ENCODE measurements at places on chromosomes 13 and 19. TPM values are rescaled to one million over a fixed set of nuclear protein-coding genes. Genes with fewer than 3 reads are reported as not detected.

DNA sequence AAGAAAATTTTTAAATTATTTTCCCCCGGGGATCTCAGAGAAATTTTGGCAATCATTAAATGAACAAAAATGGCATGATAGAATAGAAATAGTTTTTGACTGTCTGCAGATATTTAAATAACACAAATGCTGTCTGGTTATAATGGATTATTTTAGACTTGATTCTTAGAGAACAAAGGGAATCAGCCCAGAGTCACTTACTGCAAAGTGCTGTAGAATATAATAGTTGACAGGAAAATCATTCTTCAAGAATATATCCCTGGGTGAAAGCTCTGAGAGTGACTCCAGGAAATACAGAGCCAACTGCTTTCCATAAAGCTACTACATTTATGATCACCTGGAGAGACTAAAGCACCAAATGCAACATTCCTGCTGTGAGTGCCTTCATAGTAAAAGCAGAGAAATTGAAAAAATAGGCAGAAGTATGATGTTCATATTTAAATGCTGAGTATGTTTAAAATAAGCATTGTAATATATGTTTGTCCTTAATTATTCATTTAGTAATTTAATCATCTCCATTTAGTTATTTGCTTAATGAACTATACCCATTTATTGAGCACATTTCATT is 1765.8 kb downstream of the SLITRK1 start:
- no peaks in the 10 kb centered on the region for H3K4me1 ChIP-seq
- DNase-seq: no peak
- no peaks in the 10 kb centered on the region for H3K27me3 ChIP-seq
- no peaks in the 10 kb centered on the region for H3K36me3 ChIP-seq
- no peak overlapping the region for H3K4me3 ChIP-seq

Gene HIPK4
- 0.29 TPM for total RNA-seq

Gene ZNF577
- 21.3 TPM for total RNA-seq

DNA sequence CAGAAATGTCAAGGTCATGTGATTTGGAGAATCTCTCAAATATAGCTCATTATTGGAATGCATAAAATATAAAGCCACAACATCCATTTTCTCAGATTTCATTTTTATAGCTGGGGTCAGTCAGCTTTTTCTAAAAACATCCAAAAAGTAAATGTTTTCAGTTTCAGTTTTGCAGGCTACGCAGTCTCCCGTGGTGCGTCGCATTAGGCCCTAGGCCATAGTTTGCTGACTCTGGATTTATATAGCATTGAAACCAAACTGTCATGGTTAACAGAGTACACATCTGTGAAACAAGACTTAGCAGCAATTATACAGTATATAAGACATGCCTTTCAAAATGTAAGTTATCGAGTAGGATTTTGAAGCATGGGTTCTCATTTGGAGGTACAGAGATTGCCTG is 140.0 kb downstream of the IRS2 start:
- peak overlapping the region; percentile 3 for H3K4me3 ChIP-seq
- H3K36me3 ChIP-seq: no peaks in the 10 kb centered on the region
- H3K27ac ChIP-seq: peak overlapping the region; percentile 90
- peaks cover 37% of the 10 kb centered on the region for H3K4me1 ChIP-seq
- no peak for DNase-seq

Gene TIMM13
- total RNA-seq: 108 TPM

GRCh38 chr19:49497047-49497788 is 984 bp downstream of the RPS11 start:
- peak overlapping the region; percentile 97 for H3K27ac ChIP-seq
- peak overlapping the region; percentile 97 for H3K4me3 ChIP-seq
- no peak for DNase-seq
- H3K4me1 ChIP-seq: peaks cover 14% of the 10 kb centered on the region
- no peaks in the 10 kb centered on the region for H3K27me3 ChIP-seq

DNA sequence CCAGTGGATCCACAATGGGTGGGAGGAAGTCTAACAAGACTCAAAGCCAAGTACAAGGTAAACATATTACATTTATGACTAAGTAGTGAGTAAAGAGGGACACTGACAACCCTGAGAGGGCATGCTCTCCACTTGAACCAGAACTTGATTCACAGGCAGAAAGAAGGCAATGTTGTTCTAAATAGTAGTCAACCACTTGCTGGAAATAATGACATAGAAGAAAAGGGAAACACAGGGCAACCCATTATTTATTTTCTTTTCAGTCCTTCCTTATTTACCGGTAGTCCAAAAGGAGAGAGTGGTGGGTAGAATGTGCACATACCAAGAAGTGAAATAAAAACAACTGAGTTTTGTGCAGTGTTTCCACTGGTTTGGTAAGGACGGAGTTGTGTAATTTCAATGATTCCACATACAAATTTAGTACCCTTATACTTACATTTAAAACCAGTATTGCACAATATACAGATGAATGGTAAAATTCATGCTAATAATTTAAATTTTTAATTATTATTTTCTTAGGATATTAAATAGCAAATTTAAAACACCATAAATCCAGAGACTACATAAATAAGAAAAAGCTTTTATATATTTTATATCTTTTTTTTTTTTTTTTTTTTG is 65.9 kb downstream of the ENOX1 start:
- no peaks in the 10 kb centered on the region for H3K27me3 ChIP-seq
- H3K4me3 ChIP-seq: no peak overlapping the region
- peaks cover 12% of the 10 kb centered on the region for H3K4me1 ChIP-seq
- no peak for DNase-seq

Gene FFAR3
- not detected for total RNA-seq

Gene TRPM4
- 28.7 TPM for total RNA-seq

Gene RHPN2
- total RNA-seq: 4.0 TPM

DNA sequence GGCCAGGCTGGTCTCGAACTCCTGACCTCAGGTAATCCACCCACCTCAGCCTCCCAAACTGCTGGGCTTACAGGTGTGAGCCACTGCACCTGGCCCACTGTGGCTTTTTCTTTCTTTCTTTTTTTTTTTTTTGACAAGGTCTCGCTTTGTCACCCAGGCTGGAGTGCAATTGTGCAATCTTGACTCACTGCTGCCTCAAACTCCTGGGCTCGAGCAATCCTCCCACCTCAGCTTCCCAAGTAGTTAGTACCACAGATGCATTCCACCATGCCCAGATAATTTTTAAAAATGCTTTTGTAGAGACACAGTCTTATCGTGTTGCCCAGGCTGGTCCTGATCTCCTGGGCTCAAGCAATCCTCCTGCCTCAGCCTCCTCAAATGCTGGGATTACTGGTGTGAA is 12.1 kb upstream of the FCGBP start:
- no peaks in the 10 kb centered on the region for H3K27me3 ChIP-seq
- H3K36me3 ChIP-seq: no peaks in the 10 kb centered on the region
- DNase-seq: peak; percentile 44
- no peak overlapping the region for H3K27ac ChIP-seq
- H3K4me3 ChIP-seq: no peak overlapping the region

DNA sequence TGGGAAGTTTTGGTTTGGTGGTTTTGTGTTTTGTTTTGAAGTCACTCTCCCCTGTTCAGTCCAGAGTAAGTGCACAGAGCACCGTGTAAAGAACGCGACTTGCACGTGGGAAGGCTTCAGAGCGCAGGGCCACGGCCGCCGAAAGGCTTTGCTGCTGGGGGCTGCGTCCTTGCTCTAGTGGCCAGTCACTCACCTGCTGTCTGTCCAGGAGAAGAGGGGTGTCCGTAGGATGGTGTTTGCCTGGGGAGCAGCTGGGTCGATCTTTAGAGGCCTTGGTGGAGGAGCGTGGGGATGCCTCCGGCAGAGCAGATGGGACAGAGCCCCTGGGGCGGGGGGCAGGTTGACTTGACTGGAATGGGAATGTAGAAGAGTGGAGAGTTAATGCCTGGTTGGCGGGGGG is 116.6 kb upstream of the MCF2L start:
- H3K36me3 ChIP-seq: peaks cover 6% of the 10 kb centered on the region
- H3K4me1 ChIP-seq: peaks cover 4% of the 10 kb centered on the region
- no peak overlapping the region for H3K4me3 ChIP-seq
- H3K27ac ChIP-seq: no peak overlapping the region

GRCh38 chr19:54665530-54665929 is 2.7 kb downstream of the LILRB4 start:
- H3K27ac ChIP-seq: no peak overlapping the region
- no peak for DNase-seq
- H3K27me3 ChIP-seq: no peaks in the 10 kb centered on the region

- H3K27ac ChIP-seq: no peak overlapping the region
- DNase-seq: no peak
- H3K27me3 ChIP-seq: no peaks in the 10 kb centered on the region
- no peak overlapping the region for H3K4me3 ChIP-seq
- H3K4me1 ChIP-seq: no peaks in the 10 kb centered on the region
- H3K36me3 ChIP-seq: no peaks in the 10 kb centered on the region
Observed at GRCh38 chr13:54563286-54563685, 1534.7 kb downstream of the OLFM4 start.

GRCh38 chr19:38211766-38212165 is 12.3 kb downstream of the DPF1 start:
- H3K4me1 ChIP-seq: peaks cover 20% of the 10 kb centered on the region
- no peak for DNase-seq
- no peaks in the 10 kb centered on the region for H3K36me3 ChIP-seq
- H3K27me3 ChIP-seq: peaks cover 8% of the 10 kb centered on the region

Gene CDADC1
- total RNA-seq: 8.4 TPM

DNA sequence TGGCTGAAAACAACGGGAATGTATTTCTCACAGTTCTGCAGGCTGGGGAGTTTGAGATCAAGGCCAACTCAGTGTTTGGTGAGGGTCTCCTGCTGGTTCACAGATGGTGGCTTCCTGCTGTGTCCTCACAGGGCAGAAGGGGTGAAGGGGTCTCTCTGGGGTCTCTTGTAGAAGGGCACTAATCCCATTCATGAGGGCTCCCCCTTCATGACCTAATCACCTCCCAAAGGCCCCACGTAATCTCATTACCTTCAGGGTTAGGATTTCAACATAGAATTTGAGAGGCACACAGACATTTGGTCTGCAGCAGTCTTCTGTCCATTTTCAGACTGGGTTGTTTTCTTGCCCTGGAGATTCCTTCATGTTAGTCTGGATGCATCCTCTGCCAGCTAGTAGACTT is 11.6 kb downstream of the ZNF444 start:
- H3K4me1 ChIP-seq: peaks cover 12% of the 10 kb centered on the region
- peaks cover 24% of the 10 kb centered on the region for H3K36me3 ChIP-seq
- no peaks in the 10 kb centered on the region for H3K27me3 ChIP-seq
- H3K27ac ChIP-seq: no peak overlapping the region
- H3K4me3 ChIP-seq: no peak overlapping the region
- no peak for DNase-seq

GRCh38 chr13:78341032-78341431 is 262.3 kb downstream of the POU4F1 start:
- H3K27ac ChIP-seq: no peak overlapping the region
- H3K4me1 ChIP-seq: no peaks in the 10 kb centered on the region
- no peak for DNase-seq
- no peaks in the 10 kb centered on the region for H3K27me3 ChIP-seq

DNA sequence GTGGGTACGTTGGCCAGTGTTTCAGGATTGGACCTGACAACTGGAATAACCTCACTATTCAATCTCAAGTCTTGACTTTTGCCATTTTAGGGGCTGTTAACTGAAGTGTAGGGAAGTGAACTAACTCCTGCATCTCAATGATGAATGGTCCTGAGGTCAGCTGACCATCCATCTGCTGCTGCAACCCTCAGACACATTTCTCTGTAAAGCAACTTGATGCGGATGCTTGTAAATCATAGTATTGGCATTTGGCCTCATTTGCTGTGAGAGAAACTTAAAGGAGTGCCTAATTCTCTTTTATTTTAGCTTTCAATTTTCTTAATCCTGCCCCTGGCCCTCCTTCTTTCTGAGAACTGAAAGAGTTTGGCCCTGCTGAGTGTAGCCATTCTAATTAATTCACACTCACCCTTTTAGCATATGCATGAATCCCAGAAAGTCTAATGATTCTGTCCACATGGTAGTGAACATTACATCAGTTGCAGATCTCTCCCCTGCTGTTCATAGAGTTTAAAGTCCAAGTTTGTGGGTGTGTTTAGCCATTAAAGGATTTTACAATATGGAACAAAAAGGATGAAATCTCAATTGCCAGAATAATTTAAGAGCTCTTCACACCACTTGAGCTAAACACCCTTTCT is 1531.4 kb upstream of the SLC10A2 start:
- peaks cover 2% of the 10 kb centered on the region for H3K27me3 ChIP-seq
- no peak overlapping the region for H3K27ac ChIP-seq
- no peak overlapping the region for H3K4me3 ChIP-seq
- no peak for DNase-seq
- no peaks in the 10 kb centered on the region for H3K36me3 ChIP-seq

Gene OCEL1
- total RNA-seq: 28.5 TPM

GRCh38 chr19:42105368-42105767 is 26.9 kb downstream of the POU2F2 start:
- no peaks in the 10 kb centered on the region for H3K36me3 ChIP-seq
- DNase-seq: no peak
- H3K4me3 ChIP-seq: no peak overlapping the region
- peaks cover 5% of the 10 kb centered on the region for H3K27me3 ChIP-seq

- no peak for DNase-seq
- H3K36me3 ChIP-seq: peaks cover 25% of the 10 kb centered on the region
- H3K27me3 ChIP-seq: no peaks in the 10 kb centered on the region
Observed at GRCh38 chr13:99314640-99315176, 7.5 kb upstream of the GPR183 start.

All from osteocyte (in vitro differentiated cells).